ENCODE measurements at places on chromosomes 1 and 21.

GRCh38 chr1:210698661-210699060, 370.0 kb downstream of the HHAT start:
- DNase-seq = no peak

GRCh38 chr1:91884459-91885212, 1.3 kb downstream of the TGFBR3 start:
- DNase-seq = no peak

GRCh38 chr1:2859219-2859880, 57.9 kb upstream of the TTC34 start:
- DNase-seq = no peak

DNA sequence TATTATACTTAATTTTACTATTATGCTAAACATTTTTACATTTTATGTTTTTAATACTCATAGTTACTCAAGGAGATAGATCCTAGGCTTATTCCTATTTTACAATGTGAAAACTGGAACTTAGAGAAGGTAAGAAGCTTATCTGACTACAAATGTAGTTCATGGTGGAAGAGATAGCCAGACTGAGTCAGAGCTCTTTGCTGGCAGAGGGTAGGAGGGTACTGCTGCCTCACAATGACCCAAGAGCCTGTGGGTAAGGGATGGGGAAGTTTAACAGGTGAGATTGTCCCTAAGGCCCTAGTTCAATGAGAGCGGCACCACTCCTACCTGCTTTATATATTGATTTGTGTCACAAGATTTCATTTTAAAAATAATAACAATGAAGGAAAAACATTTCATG, 34.1 kb upstream of the NEK7 start:
- no peak for DNase-seq

GRCh38 chr1:81754424-81754823, 46.3 kb upstream of the ADGRL2 start:
- no peak for DNase-seq

- DNase-seq = peak; percentile 19
These were observed 179.3 kb downstream of the ETS2 start for GRCh38 chr21:38984982-38985567.

GRCh38 chr21:15282665-15283064, 217.9 kb upstream of the NRIP1 start:
- no peak for DNase-seq

DNA sequence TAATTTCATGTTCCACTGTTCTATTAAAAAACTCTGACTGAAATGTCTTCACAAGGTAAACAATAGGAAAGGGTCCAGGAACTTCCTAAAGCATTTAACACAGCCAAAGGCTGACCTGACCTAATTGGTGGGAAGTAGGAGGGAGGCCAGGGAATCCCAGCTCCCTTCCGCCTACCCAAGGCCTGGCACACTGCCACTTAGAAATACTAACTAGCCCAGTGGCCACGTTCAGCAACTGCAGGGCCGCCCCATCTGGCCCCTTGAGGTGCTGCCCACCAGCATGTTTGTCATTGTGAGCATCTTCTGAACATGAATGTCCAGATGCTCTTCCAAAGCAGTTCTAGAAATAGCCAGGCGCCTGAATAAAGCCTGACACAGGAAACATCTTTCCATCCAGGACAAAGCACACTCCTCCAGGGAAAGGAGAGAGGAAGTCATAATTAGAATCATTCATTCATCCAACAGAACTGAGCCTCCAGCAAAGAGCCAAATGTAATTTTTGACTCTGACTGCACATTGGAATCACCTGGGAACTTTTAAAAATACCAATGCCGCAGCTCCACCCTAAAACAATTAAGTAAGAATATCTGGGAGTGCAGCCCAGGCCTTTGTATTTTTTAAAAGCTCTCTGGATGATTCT, 44.6 kb upstream of the BCL9 start:
- no peak for DNase-seq

- no peak for DNase-seq
These were observed 182.9 kb downstream of the CDC7 start for GRCh38 chr1:91683598-91683951.

GRCh38 chr1:37410815-37411214, 63.6 kb upstream of the ZC3H12A start:
- DNase-seq = no peak

DNA sequence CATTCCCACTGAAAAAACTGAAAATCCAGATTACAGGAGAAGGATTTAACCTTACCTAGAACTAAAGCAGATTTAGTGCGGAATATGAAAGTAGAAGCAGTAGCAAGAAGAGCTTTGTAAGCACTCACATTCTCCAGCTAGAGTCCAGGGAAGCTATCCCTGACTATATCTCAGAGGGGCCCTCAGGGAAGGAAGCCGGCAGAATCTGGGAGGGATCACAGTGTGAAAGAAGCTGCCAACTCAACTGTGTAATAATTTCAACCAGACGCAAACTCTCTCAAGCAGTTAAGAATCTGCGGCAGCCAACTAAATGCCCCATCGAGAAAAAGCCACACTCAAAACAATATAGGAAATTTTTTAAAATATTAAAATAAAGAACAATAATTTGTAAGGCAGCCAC, 163.8 kb downstream of the EIF4G3 start:
- DNase-seq = no peak

GRCh38 chr1:37741130-37741529, 23.8 kb downstream of the EPHA10 start:
- DNase-seq = no peak

DNA sequence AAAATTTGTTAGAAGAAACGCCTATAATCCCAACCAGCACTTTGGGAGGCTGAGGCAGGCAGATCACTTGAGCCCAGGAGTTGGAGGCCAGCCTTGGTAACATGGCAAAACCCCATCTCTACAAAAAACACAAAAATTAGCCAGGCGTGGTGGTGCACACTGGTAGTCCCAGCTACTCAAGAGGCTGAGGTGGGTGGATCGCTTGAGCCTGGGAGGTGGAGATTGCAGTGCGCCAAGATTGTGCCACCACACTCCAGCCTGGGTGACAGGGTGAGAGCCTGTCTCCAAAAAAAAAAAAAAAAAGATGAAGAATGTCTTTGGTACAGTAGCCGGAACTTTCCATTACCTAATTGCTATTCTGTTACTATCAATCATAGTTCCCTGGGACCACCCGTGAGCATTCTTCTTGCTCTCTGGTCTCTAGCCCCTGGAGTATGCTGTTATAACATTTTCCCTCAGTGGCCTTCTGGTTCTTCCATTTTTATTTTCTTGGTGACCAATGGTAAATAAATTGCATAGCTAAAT, 43.4 kb downstream of the WASF2 start:
- no peak for DNase-seq

GRCh38 chr1:18429654-18430053, 51.1 kb upstream of the KLHDC7A start:
- DNase-seq = no peak

DNA sequence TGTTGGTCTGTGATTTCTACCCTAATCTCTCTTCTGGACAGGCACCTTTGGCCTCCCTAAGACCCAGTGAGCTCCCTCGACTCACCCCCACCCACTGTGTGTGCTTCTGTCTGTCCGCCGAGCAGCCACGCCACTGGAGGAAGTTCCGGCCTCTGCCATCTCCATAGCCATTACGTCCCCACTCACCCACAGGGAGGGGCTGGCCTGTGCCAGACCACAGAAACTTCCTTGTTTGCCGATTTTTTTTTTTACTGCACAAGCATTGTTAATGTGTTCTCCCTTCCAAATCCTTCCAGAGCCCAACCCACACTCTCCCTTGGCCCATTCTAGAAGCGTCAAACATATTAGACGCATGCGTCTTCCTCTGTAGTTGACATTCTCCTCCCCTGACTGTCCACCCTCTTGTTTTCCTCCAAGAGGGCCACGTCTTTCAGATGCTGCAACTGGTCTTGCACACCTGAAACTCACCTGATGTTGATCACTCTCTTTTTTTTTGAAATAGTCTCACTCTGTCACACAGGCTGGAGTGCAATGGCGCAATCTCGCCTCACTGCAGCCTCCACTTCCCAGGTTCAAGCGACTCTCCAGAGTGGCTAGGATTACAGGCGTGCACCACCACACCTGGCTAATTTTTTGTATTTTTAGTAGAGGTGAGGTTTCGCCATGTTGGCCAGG, 72.3 kb downstream of the EVA1C start:
- no peak for DNase-seq

DNA sequence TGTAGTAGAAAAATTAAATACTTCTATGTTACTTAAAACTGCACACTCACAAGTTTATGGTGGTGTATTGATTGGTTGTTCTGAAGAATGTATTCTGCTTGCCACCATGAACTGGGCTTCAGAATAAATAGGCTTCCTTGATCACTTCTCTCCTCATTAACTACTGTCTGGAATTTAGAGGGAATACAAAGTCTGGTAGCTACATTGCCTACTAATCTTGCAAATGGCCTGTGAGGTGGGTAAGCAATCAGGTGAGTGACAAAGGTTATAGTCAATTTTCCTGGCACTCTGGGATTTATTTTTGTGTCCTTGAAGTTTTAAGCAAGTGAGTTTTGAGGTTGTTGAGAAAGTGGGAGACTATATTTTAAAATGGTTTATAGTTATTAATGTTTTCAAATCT, 101.8 kb downstream of the ROR1 start:
- no peak for DNase-seq

GRCh38 chr21:29808153-29808552, 131.6 kb downstream of the GRIK1 start:
- DNase-seq = no peak

DNA sequence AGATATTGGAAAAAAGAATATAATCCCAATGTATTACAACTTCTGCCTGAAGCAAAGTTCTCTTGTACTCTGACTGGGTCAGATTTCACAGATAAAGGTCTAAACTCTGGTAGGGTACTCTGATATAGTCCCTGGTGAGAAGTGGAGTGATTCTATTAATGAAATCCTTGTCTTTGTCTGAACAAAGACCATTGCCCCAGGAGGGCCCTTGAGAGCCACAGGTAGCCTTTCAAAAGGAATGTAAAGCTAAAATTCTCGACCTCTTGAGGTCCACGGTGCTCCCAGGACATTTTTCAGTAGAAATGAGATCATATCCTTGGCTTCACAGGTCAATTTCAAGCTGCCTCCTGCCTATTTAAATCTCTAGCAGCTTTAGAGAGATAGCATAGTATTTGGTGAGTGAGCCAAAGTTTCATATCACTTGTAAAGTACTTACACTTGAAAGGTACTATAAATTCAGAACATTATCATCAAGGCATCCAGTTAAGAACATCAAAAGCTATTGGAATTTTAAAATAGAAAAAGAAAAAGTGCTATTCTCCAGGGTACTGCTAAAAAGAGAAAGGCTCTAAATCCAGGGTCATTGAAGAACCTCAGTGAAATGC, 10.1 kb downstream of the TNNI3K start:
- no peak for DNase-seq

GRCh38 chr1:30184393-30185141, 538.8 kb downstream of the MATN1 start:
- no peak for DNase-seq

- DNase-seq = no peak
These were observed 108.2 kb downstream of the NAV1 start for GRCh38 chr1:201647094-201647493.

GRCh38 chr1:3551290-3551678, 60.0 kb downstream of the MEGF6 start:
- DNase-seq = no peak
